Dermis microvascular lymphatic vessel endothelial cell (primary cell): ENCODE measurements at places on chromosomes 6 and 20.

DNA sequence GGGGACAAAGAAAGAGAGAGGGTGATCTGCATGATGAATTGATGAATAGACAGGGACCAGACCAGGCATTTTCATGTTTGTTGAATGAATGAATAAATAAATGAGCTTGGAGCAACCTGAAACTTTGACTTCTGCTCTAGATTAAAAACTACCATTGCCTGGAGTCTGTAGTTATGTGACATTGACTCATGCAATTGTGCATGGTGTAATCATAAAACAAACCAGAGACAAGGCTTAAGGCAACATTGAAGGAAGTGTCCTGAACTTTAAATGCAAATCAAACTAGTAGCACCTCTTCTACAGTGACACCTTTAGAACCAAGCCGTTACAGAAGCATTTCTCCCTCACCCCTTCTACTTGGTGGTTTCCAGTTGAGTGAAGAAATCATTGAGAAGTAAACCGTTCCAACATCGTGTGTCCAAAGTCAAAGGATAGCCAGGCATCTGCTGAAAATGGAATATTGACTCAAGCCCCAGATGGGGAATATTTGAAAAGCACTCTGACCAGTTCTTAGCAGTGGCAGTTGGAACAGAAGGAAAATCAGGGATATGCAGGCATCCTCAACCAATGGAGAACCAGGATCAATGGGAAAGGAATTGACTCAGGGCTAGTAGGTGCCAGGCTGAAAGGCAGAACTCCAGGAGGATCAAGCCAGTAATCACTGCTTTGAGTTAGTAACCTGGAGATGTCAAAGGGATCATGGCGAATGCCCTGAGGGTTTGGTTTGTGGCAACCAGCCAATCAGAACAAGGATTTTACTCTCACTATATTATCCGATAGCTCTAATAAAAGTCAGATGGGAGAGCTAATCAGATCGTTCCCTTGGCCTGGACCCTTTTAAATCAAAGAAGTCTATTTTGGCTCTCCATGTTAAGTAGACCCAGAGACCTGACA is 171.2 kb upstream of the TSHZ2 start:
- no peak for DNase-seq

GRCh38 chr20:36446557-36446956 is 94.8 kb upstream of the MYL9 start:
- DNase-seq: no peak

GRCh38 chr6:36725581-36725980 is 28.0 kb downstream of the RAB44 start:
- DNase-seq: no peak

DNA sequence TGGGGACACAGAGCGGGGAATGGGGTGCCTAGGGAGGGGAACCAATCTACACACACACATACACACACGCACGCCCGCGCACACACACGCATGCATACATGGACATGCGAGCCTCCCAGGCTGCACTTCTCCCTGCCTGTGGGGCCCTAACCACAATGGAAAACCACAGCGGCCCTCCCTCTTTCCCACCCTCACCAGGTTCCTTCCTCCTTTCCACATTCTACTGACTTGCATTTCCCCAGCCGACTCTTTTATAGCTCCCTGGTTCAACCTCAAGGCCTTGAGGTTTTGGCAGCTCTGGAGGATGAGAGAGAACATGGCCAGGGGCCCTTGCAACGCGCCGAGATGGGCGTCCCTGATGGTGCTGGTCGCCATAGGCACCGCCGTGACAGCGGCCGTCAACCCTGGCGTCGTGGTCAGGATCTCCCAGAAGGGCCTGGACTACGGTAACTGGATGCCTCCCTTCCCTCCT is at the start of gene BPI:
BPI (plus strand) TSS at position 249 of the 472 bp plus-strand sequence; CDS start at position 317, 68 bp downstream.
- no peak for DNase-seq
